ENCODE measurements at places on chromosomes 13 and 19.

- no peak for DNase-seq
Measured at GRCh38 chr13:40139896-40140520, 484.5 kb downstream of the COG6 start.

DNA sequence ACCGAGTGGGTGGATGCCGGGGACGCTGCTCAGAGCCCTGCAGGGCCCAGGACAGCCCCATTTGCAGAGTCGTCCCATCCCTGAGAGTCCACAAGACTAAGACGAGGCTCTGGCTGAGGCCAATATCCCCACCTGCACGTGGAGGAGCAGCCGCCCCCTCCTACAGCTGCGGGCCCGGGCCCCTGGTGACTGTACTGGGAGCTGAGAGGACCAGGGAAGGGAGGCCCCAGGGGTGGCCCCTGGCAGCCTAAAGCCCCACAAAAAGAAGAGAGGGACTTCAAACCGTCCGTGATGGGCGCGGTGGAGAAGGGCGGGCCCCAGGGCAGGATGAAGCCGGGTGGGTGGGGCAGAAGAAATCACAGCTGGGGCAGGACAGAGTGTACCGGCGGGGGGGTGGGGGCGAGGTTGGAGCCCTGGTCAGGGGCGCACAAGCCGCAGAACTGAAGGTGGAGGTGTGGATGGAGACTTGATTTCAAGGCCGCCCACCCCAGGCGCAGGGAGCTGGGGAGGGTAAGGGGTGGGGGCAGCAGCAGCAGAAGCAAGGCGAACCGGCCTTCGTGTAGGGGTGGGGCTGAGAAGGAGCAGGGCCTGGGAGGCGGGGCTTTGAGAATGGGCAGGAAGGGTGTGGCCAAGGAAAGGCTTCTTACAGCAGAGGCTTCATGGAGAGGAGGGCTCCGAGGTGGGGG is 12.9 kb downstream of the CFD start:
- DNase-seq = no peak

GRCh38 chr19:45499196-45500180 is 1.2 kb downstream of the PPM1N start:
- DNase-seq = no peak

GRCh38 chr13:88651531-88651930 is 980.4 kb downstream of the SLITRK5 start:
- no peak for DNase-seq

- DNase-seq = no peak
Measured at GRCh38 chr19:48633148-48634035, 3.8 kb downstream of the DBP start.

DNA sequence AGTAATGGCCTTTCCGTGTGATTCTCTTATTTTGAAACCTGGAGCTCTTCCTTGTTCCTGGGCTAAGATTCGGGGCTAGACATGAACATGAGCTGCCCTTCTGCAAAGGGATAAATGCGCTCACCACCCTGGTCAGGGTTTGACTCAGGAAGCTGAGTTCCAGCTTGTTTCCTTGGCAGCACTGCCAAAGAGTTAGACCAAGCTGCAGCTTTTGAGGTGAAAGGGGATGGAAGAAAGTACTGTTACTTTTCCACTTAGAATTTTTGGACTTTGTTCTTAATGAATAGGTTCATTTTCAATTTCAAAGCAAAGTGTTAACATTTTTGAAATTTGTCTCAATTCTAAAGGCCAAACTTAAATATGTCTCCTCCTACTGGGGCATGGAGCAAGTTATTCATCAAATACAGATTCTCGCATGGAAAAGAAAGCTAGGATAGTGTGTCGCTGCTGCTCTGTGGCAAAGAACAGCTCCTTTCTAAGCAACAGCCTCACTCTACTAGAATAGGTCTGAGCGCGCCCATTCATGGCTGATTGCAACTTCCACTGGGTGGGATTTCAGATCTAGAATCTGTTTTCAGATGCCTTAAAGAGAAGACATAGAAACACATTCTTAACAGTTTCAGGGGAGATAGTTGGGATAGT is 2.2 kb downstream of the RGCC start:
- DNase-seq = no peak

DNA sequence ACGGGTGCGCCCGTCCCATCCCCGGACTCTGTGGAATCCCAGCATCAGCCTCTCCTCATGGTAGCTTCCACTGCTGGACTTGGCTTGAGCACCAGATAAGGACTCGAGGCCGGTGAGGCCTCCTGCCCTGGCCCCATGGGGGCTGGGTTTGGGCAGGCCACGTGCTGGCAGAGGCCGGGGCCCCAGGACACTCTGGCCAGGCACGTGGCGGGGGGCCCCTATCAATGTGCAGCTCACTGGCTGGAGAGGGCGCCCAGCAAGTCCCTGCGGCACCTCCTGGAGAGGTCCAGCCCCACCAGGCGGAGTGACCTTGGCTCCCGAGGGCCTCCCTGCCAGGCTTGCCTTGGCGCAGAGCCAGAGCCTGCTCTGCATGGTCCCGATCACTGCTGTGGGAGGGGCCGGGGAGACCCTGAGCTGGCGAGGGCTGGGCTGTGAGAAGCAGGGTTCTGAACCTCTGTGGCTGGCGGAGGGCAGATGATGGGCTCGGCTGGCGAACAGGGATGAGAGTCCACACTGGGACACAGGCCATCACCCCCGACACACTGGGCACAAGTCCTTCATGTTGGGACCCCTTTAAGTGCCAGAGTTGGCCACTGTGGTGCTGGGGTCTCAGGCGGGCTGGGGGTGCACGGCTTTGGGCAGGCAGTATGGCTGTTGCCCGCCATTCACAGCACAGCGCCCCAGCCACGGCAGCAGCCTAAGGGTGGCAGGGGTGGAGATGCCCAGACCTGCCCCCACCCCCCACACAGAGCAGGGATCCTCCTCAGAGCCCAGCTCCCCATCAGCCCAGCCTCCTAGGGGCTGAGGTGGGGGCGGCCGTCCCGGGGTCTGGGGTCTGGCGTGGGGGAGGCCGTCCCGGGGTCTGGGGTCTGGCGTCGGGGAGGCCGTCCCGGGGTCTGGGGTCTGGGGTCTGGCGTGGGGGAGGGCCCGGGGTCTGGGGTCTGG is 19.1 kb downstream of the CEBPG start:
- no peak for DNase-seq

DNA sequence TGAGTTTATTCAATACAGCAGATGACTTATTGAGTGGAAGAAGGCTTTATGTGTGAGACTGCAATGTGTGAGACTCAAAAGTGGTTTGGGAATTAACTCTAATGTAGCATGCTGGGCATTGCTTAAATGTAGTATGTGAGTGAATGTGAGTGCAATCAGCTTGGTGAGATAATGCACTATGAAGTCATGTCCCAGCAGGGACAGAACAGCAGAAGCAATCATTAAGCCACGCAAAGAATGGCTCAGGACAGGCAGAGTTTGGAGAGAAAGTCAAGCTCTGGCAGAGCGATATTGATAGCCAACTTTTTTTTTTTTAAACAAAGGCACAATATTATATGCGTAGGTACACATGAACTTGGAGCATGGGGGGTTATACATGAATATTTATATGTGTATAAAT is 597.7 kb downstream of the GPC6 start:
- no peak for DNase-seq

GRCh38 chr13:114057166-114058050 is 75.0 kb downstream of the RASA3 start:
- DNase-seq = no peak

- no peak for DNase-seq
Measured at GRCh38 chr19:39154629-39155100, 29.1 kb downstream of the PAK4 start.

All from Kasumi-1 (cell line).